Breast epithelium (tissue), 4 donors: ENCODE measurements at places on chromosomes 3 and 15. TPM values are rescaled to one million over a fixed set of nuclear protein-coding genes. Genes with fewer than 3 reads are reported as not detected.

GRCh38 chr3:11558002-11558401, 85.7 kb downstream of the VGLL4 start:
- peaks cover 3% of the 10 kb centered on the region for H3K4me1 ChIP-seq
- H3K27ac ChIP-seq, result peak overlapping the region; percentile 88
- H3K4me3 ChIP-seq, result no peak overlapping the region
- no peaks in the 10 kb centered on the region for H3K36me3 ChIP-seq

Gene LEKR1
- total RNA-seq, result 8.0 TPM

- H3K27me3 ChIP-seq, result no peaks in the 10 kb centered on the region
- DNase-seq, result peak; percentile 67
- H3K36me3 ChIP-seq, result no peaks in the 10 kb centered on the region
- H3K4me1 ChIP-seq, result no peaks in the 10 kb centered on the region
- no peak overlapping the region for H3K4me3 ChIP-seq
Observed at GRCh38 chr15:47196048-47196447, 521.3 kb upstream of the SEMA6D start.

GRCh38 chr3:157067114-157067513, 92.8 kb downstream of the CCNL1 start:
- H3K27ac ChIP-seq, result no peak overlapping the region
- no peaks in the 10 kb centered on the region for H3K36me3 ChIP-seq
- no peak overlapping the region for H3K4me3 ChIP-seq
- DNase-seq, result no peak
- H3K27me3 ChIP-seq, result no peaks in the 10 kb centered on the region

DNA sequence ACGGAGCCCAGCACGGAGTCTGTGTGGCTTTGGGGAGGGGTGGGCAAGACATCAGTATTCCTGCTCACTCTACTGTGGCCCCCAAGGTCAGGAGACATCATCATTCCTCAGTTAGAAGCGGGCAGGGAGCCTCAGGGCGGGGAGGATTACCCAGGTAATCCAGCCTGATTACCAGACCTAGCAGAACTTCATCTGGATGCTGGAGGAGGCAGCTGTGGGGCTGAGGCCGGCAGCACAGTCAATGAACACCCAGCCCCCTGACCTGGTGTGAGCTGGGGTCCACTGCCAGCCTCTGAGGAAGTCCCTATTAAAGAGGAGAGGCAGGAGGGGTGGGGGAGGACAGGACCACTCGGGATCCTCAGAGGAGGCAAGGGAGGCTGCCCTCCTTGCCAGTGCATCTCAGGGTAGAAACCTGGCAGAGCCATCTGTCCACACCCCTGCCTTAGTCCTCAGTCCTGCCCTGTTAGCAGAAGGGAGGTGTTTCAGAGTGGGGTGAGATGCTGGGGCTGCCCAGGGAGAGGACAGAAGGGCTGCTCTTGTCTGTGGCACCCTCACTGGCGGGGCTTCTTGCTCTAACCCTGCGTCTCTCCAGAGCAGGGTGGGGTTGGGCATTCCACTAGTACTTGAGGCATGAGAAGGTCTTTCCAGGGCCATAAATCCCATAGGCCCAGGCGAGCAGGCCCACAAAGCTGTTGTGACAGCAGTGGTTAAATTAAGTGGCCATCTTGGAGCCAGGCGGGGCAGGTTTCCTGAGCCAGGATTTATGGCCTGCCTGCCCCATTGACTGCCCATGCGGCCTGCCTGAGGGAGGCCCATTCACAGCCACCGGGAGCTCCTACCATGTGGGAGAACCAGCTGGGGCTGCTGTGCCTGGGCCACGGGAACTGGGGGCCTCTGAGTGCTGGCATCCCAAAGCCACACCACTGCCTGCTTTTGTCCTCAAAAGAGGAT, 82.1 kb downstream of the LINGO1 start:
- no peak overlapping the region for H3K27ac ChIP-seq
- H3K4me1 ChIP-seq, result no peaks in the 10 kb centered on the region
- no peaks in the 10 kb centered on the region for H3K36me3 ChIP-seq
- no peak overlapping the region for H3K4me3 ChIP-seq
- no peak for DNase-seq

Gene CHRD
- total RNA-seq, result 9.6 TPM

DNA sequence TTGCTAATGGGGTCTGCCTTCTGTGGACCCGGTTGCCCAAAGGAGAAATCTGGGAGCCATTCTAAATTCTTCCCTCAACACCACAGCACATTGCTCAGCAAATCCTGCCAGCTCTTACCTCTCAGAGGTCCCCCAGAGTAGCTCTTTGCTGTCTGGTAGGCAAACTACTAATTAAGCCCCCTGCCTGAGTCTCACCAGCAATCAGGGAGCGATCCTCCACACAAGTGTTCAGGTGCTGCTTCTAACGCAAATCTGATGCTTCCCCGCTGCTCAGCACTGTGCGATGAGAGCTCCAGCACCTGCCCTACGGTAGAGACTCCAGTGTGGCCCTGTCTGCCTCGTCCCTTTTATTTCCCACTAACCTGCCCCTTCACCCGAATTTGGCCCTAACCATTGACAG, 60.5 kb downstream of the HCN4 start:
- no peaks in the 10 kb centered on the region for H3K27me3 ChIP-seq
- H3K27ac ChIP-seq, result no peak overlapping the region

Gene MNS1
- total RNA-seq, result 2.4 TPM

Gene IMPG2
- total RNA-seq, result 0.33 TPM

GRCh38 chr15:68353421-68354135, 76.0 kb downstream of the FEM1B start:
- no peak overlapping the region for H3K4me3 ChIP-seq
- H3K27me3 ChIP-seq, result no peaks in the 10 kb centered on the region
- peak overlapping the region; percentile 21 for H3K27ac ChIP-seq

- H3K27ac ChIP-seq, result no peak overlapping the region
- no peaks in the 10 kb centered on the region for H3K36me3 ChIP-seq
- H3K27me3 ChIP-seq, result no peaks in the 10 kb centered on the region
Observed at GRCh38 chr3:43014956-43015355, 35.8 kb downstream of the GASK1A start.

DNA sequence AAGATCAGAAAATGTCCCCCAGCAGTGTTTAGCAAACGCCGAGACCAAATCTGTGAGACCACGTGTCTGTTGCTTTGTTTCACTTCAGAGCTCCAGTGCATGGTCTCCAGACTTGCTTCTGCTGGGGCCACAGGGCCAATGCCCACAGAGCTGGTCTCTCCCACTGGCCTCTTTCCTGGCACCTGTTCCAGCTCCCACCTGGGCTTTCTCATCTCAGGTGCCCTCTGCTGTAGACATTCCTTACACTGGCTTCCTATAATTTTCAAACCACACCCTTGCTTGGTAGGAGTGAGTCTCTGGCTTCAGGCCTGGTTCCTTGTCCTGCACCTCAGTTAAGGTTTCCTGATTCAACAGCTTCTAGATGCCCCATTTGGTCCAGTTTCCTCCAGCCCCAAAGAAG, 243.1 kb downstream of the ADAMTS17 start:
- no peak overlapping the region for H3K4me3 ChIP-seq
- H3K4me1 ChIP-seq, result no peaks in the 10 kb centered on the region
- H3K27me3 ChIP-seq, result no peaks in the 10 kb centered on the region
- H3K27ac ChIP-seq, result no peak overlapping the region
- no peak for DNase-seq

Gene CLDN16
- 0.29 TPM for total RNA-seq

Gene C3orf20
- not detected for total RNA-seq

- H3K4me3 ChIP-seq, result no peak overlapping the region
- no peak for DNase-seq
- no peaks in the 10 kb centered on the region for H3K4me1 ChIP-seq
- H3K36me3 ChIP-seq, result no peaks in the 10 kb centered on the region
- no peak overlapping the region for H3K27ac ChIP-seq
Observed at GRCh38 chr15:67444100-67444499, 76.8 kb upstream of the C15orf61 start.

DNA sequence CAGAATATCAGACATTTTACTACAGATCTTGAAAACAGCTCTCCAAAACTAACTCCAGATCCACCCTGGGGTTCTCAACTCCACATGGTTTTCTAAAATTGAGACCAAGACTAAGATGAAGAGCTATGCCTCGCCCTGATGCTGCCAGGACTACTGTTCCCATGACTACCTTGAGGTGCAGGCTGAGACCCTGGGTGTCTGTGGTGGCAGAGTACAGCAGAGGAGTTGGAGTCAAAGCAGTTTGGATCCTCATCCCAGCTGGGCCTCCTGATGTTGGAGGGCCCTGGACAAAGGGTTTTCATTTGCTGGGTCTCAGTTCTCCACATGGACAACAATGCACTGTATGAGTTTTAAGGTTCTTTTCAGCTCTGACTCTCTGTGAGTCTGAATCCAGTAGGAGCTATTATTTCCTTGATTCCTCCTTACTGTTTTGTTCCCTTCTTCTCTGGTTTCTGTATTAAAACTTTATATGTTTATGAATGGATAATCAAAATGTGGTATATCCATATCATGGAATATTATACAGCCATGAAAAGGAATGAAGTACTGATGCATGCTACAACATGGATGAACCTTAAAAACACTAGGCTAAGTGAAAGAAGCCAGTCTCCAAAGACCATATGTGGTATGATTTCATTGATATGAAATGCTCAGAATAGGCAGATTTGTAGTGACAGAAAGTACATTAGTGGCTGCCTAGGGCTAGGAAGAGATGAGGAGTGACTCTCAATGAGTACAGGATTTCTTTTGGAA, 93.0 kb downstream of the CPN2 start:
- no peak overlapping the region for H3K27ac ChIP-seq
- DNase-seq, result peak; percentile 15
- H3K27me3 ChIP-seq, result no peaks in the 10 kb centered on the region
- H3K36me3 ChIP-seq, result no peaks in the 10 kb centered on the region

DNA sequence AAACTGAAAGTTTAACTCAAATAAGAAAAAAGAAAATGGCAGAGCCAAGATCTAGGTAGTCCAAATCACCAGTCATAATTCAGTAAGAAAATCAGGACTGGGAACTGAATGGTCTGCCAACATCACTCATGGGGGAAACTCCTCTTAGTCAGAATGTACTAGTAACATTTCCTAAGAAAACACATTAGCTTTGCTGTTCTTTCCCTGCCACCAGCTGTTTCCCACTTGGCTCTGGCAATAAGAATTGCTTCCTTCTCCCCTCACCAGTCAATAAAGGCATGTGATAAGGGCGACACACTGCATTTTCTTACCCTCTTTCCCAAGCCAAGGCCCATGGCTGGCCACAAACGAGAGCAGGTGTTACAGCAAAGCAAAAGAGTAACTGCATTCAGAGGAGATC, 46.1 kb downstream of the PIK3R4 start:
- no peak overlapping the region for H3K4me3 ChIP-seq
- DNase-seq, result no peak
- no peak overlapping the region for H3K27ac ChIP-seq
- peaks cover 2% of the 10 kb centered on the region for H3K4me1 ChIP-seq
- H3K27me3 ChIP-seq, result no peaks in the 10 kb centered on the region

Gene TRIM42
- total RNA-seq, result not detected

GRCh38 chr3:49759226-49759625, 27.1 kb downstream of the IP6K1 start:
- no peak overlapping the region for H3K4me3 ChIP-seq
- no peak overlapping the region for H3K27ac ChIP-seq

DNA sequence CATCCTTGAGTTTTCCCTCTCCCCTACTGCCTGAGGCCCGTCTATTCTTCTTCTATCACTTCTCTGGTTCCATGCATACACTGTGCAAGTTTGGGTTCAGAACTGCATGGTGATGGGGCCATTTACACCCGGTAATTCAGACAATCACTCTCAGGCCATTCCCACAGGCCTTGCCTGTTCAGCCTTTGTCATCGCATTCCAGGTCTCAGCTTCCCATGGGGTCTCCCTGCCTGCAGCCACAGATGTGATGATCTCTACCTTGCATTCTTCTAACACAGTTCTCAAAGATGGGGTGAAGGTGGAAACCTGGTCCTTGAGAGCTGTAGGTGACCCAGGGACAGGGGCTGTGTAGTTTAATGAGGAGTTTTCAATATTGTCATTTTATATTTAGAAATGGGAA, 209.2 kb upstream of the TOPAZ1 start:
- no peak overlapping the region for H3K27ac ChIP-seq
- no peaks in the 10 kb centered on the region for H3K36me3 ChIP-seq
- H3K27me3 ChIP-seq, result peaks cover 4% of the 10 kb centered on the region
- DNase-seq, result no peak
- no peak overlapping the region for H3K4me3 ChIP-seq

DNA sequence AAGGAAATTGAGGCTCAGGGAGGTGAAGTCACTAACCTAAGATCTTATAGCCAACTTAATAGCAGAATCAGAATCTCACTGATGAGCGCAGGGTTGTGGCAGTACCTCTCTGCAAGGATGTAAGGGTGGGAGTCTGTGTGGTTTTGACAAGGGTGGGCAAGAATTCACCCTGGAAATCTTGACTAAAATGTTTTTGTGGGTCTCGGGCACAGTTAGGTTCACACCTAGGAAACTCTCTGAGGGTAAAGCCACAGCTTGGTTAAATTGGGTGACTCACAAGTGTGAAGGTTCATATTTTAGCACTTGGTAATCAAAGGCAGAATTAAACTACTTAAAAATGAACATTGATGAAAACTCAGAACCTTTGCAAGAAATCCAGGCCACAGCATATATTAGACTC, 178.2 kb upstream of the EOMES start:
- no peaks in the 10 kb centered on the region for H3K4me1 ChIP-seq
- no peak for DNase-seq
- H3K4me3 ChIP-seq, result no peak overlapping the region
- H3K27ac ChIP-seq, result no peak overlapping the region
- no peaks in the 10 kb centered on the region for H3K27me3 ChIP-seq

- H3K27ac ChIP-seq, result no peak overlapping the region
- no peaks in the 10 kb centered on the region for H3K4me1 ChIP-seq
- no peaks in the 10 kb centered on the region for H3K36me3 ChIP-seq
- no peaks in the 10 kb centered on the region for H3K27me3 ChIP-seq
Observed at GRCh38 chr3:132180337-132180791, 136.8 kb upstream of the ACP3 start.

DNA sequence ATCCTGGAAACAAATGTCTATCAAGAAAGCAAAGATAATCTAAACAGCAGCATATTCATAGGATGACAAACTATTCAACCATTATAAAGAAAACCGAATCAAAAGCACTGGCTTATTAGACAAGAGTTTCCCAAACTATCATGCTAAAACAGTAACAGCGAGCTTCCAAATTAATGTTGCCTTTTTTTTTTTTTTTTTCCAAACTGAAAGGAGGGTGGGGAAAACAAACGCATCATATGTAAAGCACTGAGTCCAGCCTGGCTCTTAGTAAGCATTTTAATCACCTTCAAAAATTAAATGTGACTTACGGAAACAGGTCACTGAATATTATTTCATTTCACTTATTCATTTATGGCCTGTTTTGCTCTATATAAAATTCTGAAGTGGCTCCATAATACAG, 2.3 kb downstream of the TJP1 start:
- no peaks in the 10 kb centered on the region for H3K27me3 ChIP-seq
- DNase-seq, result no peak
- H3K27ac ChIP-seq, result no peak overlapping the region

DNA sequence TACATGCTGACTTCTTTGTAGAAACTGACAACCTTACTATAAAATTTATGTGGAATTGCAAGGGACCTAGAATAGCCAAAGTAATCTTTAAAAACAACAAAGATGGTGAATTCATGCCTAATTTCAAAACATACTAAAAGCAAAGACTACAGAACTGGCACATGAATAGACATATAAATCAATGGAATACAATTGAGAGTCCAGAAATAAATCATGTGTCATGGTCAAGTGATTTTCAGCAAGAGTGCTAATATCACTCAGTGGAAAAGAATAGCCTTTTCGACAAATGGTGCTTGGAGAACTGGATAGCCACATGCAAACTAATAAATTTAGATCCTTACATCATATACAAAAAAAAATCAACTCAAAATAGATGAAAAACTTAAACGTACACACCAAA, 8.7 kb downstream of the IMPG2 start:
- no peaks in the 10 kb centered on the region for H3K27me3 ChIP-seq
- no peak overlapping the region for H3K27ac ChIP-seq
- no peaks in the 10 kb centered on the region for H3K4me1 ChIP-seq
- DNase-seq, result no peak
- no peak overlapping the region for H3K4me3 ChIP-seq
